ENCODE measurements at places on chromosomes 3 and 15.
A peak's percentile ranks its signal among the peaks of the same experiment; 100 is the strongest.

DNA sequence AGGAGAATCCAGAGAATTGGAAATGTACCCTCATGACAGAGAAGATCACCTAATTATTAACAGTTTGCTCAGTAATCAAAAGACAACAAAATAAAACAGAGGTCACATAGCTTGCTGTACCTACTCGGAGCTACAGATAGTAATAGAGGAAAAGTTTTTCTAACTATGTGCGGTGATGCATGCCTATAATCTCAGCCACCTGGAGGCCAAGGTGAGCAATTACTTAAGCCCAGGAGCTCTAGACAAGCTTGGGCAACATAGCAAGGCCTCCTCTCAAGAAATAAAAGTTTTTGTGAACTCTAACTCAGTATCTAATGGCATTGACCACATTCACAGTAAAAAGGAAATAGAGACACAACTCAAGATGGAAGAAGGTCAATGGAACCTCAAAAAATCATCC is 243.6 kb downstream of the ATP8B4 start:
- DNase-seq, result no peak

DNA sequence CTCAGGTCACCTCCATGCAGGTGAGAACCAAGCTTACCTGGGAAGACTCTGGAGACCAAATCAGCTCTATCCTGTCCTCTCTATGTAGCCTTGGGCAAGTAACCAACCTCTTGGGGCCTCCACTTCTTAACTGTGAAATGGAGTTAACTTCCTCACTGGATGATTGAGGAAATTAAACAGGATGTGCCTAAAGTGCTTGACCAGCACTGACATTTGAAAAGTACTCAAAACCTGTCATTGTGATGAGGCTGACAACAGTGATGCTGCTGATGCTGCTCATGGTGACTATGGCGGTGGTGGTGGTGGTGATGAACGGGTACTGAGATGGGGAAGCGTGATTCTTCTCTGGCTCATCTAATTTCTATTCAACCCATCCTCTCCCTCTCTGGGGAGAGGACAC is 22.3 kb downstream of the VIPR1 start:
- DNase-seq, result no peak

GRCh38 chr3:65927576-65927975 is 111.1 kb downstream of the MAGI1 start:
- DNase-seq, result no peak

- DNase-seq, result no peak
Measured at GRCh38 chr15:28922707-28923012, 36.9 kb downstream of the APBA2 start.

- DNase-seq, result no peak
Measured at GRCh38 chr15:89330881-89331595, 3.6 kb downstream of the POLG start.

- no peak for DNase-seq
Measured at GRCh38 chr3:71694358-71694999, 30.7 kb downstream of the EIF4E3 start.

- no peak for DNase-seq
Measured at GRCh38 chr3:8768364-8769087, 887 bp downstream of the OXTR start.

DNA sequence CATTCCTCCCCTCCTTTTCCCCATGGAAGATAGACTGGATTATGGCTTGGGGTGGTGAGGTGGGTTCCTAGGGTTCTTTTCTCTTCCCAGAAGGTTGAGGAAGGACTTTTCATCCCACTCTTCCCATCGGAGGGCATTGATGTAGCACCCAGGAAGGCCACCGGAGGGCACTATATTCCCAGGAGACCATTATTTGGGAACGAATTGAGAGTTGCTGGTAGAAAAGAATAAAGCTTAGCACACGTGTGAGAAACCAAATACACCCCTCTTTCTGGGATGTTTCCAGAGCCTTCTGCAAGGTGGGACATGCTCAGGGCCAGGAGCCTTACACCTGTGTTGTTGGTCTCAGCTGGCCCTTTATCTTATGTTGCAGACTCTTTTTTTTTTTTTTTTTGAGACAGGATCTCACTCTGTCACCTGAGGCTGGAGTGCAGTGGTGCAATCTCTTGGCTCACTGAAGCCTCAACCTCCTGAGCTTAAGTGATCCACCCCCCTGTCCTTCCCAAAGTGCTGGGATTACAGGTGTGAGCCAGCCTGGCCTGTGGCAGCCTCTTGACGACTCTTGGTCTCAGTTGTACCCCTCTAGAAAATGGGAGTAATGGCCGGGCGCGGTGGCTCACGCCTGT is 6.3 kb upstream of the CDC25A start:
- DNase-seq, result no peak

DNA sequence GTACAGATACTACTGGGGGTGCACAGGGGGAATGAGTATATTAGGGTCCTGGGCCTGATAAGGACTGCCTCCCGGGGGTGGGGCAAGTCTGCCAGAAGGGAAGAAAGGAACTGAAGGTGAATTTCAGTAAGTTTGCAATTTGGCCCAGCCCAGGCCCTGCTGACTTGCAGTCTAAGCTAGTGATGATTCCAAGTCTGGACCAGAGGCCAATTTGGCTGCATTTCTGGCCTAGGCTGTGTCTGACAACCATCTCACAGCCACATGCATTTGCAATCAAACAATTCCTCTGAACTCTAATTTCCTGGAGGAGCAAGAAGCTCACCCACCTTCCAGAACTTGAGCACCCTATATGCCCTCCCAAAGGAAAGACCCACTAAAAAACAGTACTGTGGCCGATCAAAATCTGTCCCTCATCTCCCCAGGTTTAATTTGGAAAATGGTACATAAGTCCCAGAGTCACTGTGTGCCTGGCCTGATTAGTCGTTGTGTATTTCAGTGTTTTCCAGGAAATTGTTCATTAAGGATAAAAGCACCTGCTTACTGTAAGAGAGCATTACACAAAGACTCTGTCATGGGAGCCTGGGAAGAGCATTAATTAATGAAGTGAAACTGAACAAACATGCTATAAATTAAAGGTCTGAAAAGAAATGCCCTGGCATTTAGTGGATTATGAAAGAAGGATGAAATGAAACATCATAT is 114.5 kb downstream of the MEGF11 start:
- no peak for DNase-seq

GRCh38 chr3:124888482-124889441 is 1.6 kb upstream of the ITGB5 start:
- DNase-seq, result no peak

- DNase-seq, result peak; percentile 20
Measured at GRCh38 chr3:52532838-52533622, 627 bp downstream of the NT5DC2 start.

- no peak for DNase-seq
Measured at GRCh38 chr15:96817900-96818299, 487.4 kb downstream of the NR2F2 start.

DNA sequence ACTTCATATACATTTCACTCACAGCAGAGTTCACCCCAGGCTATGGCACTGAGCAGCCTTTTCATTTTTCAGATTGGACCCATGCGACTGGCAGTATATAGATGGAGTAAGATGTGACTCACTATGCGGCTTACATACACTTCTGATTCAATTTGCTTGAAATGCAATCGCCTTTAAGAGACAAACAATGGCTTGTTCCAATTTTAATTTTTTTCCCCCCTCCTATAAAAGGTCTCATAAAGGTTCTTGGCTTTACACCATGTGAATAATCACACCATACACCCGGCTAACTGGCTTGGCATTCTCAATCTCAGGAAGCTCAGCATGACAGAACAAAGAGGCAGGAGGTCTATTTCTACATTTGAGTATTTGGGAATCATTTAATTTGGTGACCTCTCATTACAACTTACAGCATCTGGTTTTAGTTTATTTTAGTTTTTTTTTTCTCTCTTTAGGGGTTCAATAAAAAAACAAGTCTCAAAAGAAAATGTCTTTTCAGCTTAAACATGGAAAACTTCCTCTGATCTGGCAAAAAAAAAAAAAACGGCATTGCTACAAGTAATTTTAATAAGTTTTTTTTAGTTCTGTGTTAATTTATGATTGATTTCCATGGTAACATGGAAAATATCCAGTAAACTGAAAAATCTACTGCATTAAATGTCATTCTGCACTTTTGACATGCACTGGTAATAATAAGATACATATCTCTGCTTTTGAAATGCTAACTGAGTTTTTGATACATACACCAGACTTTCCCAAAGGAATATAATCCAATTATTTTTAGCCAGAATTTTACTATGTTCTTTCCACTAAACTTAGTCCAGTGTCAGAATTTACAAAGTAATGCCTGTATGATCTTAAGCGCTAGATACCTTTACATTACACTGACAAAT is 38.8 kb downstream of the GADL1 start:
- no peak for DNase-seq

GRCh38 chr3:17974206-17974841 is 231.9 kb upstream of the TBC1D5 start:
- DNase-seq, result no peak

GRCh38 chr15:41161736-41162135 is 45.7 kb upstream of the INO80 start:
- no peak for DNase-seq

DNA sequence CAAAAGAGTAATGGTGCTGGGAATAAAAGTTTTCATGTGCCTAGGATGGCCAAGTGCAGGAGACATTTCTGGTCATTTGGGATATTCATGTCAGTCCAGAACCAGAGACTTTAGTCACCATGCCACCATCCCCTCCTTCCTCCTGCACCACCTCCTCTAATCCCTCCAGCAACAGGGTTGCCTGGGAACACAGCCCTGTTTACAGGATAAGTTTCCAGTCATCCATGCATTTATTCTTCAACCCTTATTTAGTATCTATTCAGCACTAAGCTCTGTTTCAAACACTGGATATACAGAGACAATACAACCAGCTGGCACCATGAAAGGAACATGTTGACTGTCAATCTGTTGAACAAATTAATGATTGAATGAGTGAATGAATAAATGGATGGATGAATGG is 211.7 kb downstream of the CLSTN2 start:
- DNase-seq, result no peak

- DNase-seq, result no peak
Measured at GRCh38 chr15:50144341-50145120, 25.5 kb upstream of the ATP8B4 start.

DNA sequence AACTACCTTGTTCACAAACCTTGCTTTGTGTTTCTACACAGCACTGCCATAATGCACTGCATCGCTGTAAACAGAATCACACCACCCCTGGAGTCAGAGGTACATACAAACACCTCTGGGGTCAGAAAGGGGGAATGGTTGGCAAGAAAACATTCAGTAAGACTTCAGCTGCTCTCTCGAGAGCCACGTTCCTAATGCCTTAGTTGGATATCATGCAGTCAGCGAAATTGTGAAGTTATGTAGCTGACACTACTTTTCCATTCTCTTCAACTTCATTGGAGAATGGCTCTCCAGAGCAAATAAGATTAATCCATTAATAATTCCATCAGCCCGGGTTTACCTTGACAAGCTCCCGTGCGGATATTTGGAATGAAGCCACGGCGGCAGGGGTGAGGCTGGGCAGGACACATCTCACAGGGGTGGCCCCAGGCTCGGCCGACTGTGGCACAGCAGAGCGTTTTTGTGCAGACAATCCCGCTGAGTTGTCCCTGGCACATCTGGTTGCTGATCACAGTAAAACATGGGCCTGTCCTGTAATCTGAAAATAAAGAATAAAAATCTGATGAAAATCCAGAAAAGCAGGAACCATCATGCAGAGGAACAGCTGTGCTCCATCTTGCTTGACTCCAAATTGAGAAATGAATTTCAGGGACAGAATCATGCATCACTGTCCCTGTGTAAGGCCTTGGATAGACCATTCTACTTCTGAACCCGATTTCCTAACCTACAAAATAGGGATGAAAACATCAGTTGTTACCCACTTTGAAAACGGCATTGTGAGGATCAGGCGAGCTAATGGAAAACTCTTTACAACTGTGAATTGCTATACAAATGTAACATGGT is 108.0 kb downstream of the FBN1 start:
- DNase-seq, result no peak

DNA sequence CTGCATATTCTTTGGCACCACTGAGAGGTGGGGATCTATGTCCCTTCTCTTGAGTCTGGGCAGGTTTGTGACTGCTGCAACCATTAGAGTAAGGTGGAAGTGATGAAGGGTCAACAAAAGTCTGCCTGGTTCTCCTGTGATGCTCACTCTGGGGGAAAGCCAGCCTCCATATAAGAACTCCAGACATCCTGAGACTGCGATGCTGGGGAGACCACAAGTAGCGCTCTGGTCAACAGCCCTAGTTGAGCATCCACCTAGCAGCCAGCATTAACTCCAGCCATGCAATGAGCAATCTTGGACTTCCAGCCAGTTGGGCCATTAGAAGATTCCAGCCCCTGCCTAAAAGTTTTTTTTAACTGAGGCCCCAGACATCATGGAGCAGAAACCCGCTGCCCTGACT is 62.8 kb downstream of the SCN11A start:
- DNase-seq, result no peak

GRCh38 chr3:127911421-127911931 is 3.6 kb upstream of the KBTBD12 start:
- no peak for DNase-seq

GRCh38 chr15:84588053-84588874 is 12.5 kb upstream of the ZSCAN2 start:
- DNase-seq, result peak; percentile 77

- no peak for DNase-seq
Measured at GRCh38 chr3:79986338-79986737, 218.5 kb upstream of the ROBO1 start.

DNA sequence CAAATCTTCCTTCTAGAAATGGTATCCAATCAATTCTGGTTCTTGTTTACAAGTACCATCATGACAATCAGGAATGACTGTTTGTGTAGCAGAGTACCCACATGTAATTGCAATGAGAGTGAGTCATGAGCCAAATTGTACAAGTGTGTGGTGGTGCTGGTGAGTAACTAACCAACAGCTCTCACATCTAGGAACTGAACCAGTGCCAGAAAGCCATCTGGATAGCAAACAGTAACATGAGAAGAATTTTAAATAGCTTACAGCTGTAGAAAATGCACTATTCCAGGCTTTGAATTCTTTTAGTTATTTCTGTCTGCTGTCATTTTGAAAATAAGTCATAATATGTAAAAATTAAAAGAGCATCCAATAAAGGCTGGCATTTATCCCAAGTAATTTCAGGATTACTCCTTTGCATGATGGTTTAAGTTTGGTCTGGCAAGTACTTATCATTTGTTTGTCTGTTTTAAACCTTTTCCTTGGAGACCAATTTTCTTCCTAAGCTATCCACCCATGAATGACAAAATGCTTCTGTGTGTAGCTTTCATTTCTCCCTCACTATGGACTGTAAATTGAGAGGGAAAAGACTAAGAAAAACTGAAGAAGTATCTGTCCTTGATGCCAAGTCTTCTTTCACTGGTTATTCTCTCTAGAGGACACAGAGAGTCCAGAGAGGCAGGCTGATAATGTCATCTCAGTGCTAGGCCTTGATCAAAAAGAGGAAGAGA is 60.0 kb downstream of the PIK3CB start:
- no peak for DNase-seq

GRCh38 chr3:15387735-15388134 is 39.6 kb downstream of the METTL6 start:
- DNase-seq, result no peak

DNA sequence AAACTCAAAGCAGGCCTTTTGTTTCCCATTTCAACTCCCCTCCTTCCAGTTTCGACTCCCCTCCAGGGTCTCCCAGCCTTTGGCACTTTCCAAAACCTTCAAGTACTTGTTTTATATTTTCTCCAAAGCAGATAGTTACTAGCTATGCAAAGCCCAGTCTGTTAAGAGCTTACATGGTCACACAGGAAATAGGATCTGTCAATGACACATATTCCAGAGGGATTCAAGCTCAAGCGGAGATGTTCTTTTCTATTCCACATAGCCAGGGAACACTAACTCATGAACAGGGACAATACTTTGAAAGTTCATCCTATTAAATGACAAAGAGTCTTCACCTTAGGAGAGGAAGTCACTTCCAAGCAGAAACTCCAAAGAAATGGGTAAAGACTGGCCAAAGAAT is 18.6 kb downstream of the SUCLG2 start:
- no peak for DNase-seq

- no peak for DNase-seq
Measured at GRCh38 chr3:128841926-128842920, 37.2 kb upstream of the ACAD9 start.

Measured in CD8-positive, alpha-beta memory T cell (primary cell).